Sciatic nerve (tissue), 2 donors: ENCODE measurements at places on chromosomes 6 and 20.

DNA sequence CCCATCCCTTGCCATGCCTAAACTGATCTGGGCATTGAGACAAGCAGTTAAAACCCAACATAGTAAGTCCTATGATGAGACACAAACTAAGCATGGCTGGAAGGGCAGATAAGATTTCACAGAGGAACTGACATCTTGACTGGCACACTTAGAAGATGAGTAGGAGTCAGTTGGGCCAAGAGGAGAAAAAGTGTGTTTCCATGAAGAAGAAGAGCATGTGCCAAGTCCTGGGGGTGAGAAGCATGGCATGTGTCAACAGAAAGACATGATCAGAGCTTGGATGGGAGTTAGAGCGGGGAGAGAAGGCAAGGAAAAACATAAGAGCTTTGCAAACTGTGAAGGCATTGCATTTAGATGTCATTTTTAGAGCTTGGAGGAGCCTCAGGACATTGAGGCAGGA lies 68.0 kb downstream of the ESR1 start:
- DNase-seq = no peak

DNA sequence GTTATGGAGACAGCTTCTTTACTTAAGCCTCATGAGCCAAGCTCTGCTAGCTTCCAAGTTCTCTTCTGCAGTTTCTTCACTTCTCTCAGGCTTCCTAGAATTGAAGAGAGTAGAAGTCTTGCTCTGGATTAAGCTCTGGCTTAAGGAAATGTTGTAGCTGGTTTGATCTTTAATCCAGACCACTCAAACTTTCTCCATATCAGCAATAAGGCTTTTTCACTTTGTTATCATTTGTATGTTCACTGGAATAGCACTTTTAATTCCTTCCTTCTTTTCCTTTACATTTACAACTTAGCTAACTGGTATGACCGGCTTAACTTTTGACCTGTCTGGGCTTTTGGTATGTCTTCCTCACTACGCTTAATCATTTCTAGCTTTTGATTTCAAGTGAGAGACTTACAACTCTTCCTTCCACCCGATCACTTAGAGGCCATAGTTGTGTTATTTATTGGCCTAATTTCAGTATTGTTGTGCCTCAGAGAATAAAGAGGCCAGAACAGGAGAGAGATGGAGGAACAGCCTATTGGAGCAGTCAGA lies 236.6 kb upstream of the BMP2 start:
- DNase-seq = no peak

DNA sequence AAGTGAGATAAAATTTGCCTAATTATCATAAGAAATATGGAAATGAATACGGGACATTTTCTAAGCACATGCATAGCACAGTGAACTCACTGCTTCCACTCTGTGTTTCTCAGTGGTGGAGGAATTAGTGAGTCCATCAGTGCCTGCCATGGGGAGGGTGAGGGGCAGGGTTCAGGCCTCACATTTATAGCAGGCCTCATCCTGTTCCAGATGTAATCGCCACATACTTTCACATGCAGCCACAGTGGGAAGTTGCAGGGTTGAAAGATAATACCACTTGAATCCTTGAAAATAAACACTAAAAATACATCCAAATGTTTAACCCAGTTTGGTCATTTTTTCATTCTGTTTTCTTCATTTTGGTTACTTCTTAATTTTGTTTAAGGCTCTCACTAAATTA lies 29.9 kb upstream of the ANKEF1 start:
- no peak for DNase-seq

DNA sequence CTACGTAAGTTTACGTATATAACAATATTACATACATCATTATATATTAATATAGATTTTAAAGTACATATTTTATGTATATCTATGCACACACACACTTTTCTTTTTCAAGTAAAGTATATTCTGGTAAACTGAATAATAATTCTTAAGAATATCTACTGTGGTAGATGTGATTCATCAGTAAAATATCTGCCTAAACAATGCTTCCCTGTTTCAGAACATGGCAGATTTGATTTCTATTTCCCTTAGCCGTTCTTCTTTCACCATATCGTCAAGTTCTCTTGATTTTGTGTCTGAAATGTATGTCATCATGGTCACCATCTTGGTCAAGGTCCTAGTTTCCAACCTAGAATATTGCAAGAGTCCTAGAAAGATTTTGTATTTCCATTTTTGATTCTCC lies 195.6 kb downstream of the HDGFL1 start:
- no peak for DNase-seq
